Stimulated activated CD4-positive, alpha-beta T cell treated with anti-CD3 and anti-CD28 coated beads, Interleukin-4, amount 100 ng/mL, for 4 hours (primary cell): ENCODE measurements at places on chromosomes 7 and 10.

DNA sequence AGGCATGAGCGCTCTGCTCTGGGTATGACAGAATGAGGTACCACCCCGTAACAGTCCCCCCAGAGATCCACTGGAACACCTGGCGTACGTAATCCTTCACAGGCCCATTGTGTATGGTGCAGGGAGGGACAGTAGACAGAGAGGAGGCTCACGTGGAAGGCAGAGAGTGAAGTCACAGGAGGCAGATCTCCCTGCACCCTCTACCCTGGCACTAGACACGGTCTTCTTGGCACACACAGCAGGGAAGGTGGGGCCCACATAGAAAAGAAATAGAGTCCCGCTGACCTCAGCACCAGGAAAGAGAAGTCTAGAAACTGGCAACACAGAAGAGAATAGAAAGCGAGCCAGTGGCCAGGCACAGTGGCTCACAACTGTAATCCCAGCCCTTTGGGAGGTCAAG is 51.9 kb downstream of the SLC29A4 start:
- DNase-seq: no peak

DNA sequence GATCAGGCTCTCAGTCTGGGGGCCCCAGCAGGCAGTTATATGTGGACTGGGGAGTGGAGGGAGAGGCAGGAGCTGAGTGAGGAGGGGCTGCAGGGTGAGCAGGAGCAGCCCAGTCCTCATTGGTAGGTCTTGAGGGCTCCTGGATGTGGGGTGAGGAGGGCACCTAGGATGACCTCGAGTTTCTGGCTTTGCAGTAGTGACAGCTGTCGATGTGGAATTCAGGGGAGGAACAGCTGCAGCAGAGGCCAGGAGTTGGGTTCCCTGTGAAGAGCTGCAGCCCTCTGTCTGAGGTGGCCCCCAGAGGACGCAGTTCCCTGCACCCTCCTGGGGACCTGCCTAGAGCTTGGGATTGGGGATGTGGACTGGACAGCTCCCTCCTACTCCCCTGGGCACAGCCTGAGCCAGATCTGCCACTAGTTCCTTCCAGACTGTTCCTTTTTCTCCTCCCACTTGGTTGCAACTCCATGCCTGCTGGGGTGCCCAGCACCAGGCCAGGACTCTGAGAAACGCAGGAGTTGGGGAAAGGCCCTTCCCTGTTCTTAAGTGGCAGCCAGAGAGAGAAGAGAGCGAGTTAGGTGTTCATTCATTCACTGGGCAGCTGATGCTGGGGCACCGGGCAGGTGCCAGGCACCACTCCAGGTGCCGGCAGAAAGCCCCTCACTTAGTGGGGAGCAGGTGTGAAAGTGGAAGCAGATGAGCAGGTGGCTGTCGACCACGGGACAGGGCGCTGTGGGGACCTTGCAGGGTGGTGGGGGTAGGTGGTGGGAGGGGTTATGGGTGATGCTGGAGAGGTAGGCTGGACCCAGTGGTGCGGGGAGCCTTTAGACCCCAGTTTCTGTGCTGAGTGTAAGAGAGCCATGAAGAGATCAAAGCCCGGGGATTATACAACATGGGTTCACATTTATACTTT is 57.9 kb downstream of the PRF1 start:
- no peak for DNase-seq

GRCh38 chr10:78332657-78333056 is 299.0 kb downstream of the RPS24 start:
- no peak for DNase-seq

- no peak for DNase-seq
Measured at GRCh38 chr10:130707389-130707979, 571.3 kb downstream of the GLRX3 start.

DNA sequence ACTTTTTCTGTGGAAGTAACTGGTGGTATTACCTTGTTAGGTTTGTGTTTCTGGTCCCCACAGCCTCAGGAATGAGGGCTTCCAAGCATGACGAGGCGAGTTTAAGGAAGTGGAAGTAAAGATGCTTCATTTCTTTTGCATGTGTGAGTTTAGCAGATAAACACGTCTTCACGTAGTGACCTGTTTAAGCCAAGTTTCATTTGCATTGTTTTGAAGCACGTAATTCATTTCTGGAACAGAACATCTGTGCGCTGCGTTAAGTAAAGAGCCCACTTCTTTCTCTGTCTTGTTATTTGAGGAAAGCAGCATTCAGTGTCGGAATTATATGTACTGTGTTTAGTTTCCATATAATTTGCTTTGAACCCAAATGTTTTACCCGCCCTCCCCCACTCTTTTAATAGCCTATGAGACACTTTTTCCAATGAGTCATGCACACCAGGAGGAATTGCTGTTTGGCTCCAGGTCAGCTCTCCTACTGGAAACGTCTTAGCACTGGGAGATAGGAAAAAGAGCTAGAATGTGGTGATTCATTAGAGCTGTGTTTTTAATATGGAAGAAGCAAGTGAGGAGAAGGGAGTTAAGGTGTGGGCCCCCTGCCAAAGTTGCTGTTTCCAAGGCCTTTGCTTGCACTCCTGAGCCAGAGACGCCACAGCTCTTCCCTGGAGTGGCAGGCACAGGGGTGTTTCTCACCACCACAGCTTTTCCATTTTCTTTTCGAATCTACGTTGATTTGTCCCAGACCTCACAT is 36.7 kb downstream of the BTBD16 start:
- DNase-seq: no peak

- DNase-seq: no peak
Measured at GRCh38 chr7:11957956-11958355, 126.0 kb upstream of the THSD7A start.

DNA sequence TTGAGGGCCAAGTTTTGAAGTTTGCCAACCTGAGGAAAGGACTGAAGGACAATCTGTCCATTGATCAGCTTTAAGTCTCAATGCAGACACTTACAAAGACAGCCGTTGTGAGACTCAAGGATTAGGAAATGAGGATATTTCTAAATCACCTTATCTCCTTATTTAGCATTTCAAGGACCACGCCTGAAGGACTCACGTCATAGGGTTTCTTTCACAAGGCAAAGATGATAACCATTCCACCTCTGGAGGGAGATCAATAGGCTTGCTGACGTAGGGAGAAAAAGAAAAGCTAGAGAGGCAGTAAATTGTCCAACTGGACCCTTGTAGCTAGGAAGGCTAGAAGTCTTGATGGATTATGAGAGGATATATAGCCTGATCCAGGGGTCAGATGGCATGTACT is 3.3 kb upstream of the ASB4 start:
- no peak for DNase-seq

DNA sequence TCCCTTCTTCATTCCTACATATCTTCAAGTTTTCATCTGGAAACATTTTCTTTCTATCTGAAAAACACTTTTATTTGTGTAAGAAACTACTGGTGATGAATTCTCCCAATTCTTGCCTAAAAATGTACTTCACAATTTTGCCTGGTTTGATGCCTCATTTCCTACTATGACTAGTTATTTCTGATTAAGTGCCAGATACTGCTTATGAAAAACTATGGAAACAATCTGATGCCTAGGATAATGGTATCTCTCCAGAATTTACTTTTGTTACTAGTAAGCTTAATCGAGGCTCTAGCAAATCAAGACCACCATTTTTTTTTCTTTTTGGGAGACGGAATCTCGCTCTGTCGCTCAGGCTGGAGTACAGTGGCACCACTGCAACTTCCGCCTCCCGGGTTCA is 31.3 kb downstream of the CACUL1 start:
- no peak for DNase-seq

DNA sequence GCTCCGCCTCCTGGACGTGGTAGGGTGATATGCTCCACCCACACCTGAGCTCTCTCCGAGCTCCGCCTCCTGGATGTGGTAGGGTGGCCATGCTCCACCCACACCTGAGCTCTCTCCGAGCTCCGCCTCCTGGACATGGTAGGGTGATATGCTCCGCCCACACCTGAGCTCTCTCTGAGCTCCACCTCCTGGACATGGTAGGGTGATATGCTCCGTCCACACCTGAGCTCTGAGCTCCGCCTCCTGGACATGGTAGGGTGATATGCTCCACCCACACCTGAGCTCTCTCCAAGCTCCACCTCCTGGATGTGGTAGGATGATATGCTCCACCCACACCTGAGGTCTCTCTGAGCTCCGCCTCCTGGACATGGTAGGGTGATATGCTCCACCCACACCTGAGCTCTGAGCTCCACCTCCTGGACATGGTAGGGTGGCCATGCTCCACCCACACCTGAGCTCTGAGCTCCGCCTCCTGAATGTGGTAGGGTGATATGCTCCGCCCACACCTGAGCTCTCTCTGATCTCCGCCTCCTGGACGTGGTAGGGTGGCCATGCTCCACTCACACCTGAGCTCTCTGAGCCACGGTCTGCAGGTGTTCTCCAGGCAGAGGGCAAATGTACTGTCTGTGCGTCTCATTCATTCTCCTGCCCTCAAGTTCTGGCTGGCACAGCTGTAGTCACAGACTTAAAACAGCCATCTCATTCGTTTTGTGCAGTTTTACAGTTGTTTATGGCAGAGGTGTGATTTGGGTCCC is 252.4 kb downstream of the DIP2C start:
- no peak for DNase-seq

DNA sequence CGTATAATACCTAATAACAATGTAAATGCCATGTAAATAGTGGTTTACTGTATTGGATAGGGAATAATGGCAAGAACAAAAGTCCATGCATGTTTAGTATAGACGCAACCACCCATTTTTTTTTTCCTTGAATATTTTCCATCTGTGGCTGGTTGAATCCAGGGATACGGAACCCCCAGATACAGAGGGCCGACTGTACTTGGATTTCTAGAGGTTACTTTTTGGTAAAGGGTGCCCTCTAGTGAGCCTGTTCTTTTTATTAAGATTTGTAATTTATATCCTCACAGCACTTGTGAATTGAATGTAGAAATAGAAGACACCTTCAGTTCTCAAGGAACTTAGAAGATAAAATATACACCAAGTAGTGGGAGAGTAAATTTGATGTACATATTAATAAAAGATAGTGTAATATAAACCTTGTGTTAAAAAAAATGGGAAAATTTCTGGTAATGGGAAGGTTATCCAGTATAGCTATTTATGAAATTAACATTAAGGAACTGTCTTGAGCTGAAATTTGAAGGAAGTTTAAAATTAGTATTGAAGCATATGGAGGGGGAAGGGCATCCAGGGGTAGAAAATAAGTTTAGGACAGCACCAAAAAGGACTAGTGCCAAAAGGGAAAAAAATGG is 32.0 kb downstream of the EXOC6 start:
- DNase-seq: no peak

- DNase-seq: no peak
Measured at GRCh38 chr7:105769901-105770628, 106.3 kb downstream of the ATXN7L1 start.

GRCh38 chr7:8739837-8740236 is 306.4 kb downstream of the NXPH1 start:
- DNase-seq: no peak

DNA sequence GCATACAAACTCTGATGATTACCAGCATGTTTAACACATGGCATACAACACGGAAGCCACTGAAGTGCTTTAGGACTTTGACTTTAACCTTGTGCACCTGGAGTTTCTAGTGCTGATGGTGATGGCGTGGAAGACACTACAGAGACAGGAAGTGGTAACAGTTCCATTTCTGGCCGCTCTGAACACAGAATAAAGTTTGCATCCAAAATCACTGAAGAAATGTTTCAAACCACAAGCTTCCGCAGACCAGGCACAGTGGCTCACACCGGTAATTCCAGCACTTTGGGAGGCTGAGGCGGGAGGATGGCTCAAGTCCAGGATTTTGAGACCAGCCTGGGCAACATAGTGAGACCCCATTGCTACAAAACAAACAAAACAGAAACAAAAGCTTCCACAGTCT is 40.3 kb upstream of the TNPO3 start:
- no peak for DNase-seq

- no peak for DNase-seq
Measured at GRCh38 chr10:121091961-121092719, 241.0 kb downstream of the WDR11 start.

GRCh38 chr10:11626071-11626470 is 14.6 kb upstream of the USP6NL start:
- DNase-seq: no peak

GRCh38 chr10:4066581-4067390 is 281.8 kb upstream of the KLF6 start:
- DNase-seq: no peak

DNA sequence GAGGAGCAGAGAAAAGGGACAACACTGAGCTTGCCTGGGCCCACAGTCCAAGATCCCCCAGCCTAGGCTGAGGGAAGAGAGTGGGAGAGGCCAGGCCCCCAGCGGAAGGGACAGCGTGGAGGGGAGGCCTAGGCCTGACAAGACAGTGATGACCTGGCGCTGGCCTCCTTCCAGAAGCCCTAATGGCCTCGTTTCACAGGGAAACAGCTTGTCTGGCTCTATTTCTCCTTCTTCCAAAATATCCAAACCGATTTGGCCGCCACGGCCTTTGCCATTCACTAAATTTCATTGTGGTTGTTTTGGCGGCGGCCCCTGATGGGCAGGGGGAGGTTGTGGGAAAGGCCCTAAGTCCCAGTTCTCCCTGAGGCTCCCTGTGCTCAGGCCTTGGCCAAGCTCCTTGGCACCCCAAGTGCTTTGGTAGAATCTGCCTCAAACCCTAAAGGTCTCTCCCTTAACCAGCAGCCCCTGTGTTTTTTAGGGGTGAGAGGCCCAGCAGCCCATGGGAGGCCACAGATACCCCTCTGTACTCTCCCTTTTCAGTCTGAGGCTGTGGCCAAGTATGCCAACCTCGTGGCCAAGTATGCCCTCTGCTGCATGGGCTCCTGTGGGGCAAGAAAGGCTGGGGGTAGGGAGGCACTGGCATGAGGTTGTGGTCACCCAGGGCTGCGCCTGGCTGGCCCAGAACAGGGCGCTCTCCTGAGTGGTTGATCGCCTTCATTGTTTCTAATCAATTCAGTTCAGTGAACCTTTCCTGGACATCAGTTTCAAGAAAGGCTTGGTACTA is 37.3 kb downstream of the PAX2 start:
- DNase-seq: no peak

DNA sequence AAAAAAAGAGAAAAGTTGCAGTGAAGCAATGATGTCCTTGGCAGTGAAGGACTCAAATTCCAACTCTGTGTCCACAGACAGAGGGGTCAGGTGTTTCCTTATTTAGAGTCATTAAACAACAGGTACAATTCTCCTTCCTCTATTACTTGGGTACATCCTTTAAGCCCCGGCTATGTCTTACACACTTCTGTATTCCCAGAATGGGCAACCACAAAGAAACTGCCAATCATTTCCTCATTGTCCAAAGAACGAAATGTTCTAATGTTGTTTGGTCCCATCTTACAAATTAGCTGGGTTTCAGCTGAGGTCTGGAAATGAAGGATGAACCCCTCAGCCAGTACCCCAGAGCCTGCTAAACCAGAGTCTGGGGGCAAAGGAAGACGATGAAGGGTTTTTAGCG is 59.5 kb downstream of the GRB10 start:
- DNase-seq: no peak

- no peak for DNase-seq
Measured at GRCh38 chr7:155322530-155322929, 24.9 kb downstream of the INSIG1 start.

DNA sequence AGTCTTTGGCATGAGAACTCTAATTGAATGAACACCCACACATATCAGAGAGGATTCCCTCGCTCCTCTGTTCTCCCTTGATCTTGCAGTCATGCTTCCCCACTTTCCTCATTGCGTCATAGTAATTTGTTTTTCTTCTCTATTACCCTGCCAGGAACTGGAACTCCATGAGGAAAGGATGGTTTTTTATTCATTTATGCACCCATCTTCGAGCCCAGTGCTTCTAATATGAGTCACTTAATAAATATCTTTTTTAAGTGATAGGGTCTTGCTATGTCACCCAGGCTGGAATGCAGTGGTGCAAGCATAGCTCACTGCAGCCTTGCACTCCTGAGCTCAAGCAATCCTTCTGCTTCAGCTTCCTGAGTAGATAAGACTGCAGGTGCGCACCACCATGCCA is 83.5 kb downstream of the OTUD1 start:
- DNase-seq: no peak

- DNase-seq: no peak
Measured at GRCh38 chr7:94041529-94041928, 37.4 kb upstream of the BET1 start.
